ENCODE measurements at places on chromosomes 5 and 9.

DNA sequence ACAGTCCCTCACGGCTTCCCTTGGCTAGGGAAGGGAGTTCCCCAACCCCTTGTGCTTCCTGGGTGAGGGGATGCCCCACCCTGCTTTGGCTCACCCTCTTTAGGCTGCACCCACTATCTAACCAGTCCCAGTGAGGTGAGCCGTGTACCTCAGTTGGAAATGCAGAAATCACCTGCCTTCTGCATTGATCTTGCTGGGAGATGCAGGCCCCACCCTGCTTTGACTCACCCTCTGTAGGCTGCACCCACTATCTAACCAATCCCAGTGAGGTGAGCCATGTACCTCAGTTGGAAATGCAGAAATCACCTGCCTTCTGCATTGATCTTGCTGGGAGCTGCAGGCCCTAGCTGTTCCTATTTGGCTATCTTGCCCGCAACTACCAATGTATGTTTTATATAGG, 44.7 kb downstream of the CCL28 start:
- DNase-seq: no peak

GRCh38 chr5:66143473-66144073, 527 bp upstream of the SREK1 start:
- no peak for DNase-seq

DNA sequence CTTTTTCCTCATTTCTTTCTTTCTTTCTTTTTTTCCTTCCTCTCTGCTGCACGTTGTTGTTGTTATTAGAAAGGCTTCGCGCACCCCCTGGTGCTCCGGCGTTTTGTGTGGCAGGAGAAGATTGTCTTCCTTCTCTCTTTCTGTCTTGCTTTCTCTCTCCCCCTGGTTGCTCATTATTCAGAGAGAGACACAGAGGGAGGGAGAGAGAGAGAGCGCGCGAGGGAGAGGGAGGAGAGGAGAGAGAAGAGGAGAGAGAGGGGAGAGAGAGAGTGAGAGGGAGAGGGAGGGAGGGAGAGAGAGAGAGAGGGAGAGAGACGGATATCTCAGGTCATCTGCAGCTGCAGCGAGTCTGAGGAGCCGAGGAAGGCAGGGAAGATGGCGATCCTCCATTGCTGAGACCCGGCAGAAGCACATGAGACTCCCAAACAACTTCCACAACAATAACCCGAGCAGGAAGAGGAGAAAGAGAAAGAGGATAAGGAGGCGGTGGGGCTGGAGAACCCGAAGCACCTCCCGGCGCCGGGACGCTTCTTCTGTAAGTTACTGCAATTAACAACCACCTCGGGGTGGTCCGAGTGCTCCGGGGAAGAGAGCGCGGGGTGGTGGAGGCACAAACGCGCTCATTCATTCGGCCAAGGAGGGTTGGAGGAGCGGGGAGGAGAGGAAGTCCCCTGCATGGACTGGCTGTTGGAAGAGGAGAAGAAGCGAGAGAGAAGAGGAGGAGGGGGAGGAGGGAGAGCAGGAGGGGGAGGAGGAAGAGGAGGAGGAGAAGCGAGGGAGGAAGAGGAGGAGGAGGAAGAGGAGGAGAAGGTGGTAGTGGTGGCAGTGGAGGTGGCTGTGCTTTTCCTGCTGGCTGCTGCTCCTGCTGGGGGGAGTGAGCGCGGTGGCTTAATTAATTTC, at the start of gene ZNF462:
TSS of gene ZNF462 (plus strand) at position 346 of the 900 bp plus-strand sequence. CDS start 60,218 bp downstream, outside the sequence.
- DNase-seq: peak; percentile 45

DNA sequence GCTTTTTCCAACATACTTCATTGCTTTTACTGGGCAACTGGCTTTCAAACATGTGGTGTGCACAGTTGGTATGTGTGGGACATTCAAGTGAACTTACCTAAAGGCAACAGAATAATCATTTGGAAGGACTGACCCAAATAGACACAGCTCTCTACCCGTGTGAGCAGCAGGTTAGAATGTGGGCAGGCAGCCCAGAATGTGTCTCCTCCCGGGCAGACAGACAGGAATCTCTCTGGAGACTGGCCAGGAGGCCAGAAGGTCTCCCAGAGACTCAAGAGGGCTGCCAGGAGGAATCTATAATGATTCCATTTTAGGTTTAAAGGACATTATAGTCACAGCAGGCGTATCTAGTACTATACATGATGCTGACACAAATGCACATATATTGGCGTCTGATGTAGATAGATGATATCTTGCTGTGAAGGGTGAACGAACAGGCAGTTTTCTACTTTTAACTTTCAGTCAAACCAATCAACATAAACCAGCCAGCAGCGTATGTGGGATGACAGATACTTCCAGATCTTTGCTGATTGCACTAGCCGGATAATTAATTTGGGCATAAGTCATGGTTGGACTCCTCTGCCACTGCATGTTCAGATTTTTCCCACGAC, 297.4 kb upstream of the ZNF608 start:
- DNase-seq: no peak

DNA sequence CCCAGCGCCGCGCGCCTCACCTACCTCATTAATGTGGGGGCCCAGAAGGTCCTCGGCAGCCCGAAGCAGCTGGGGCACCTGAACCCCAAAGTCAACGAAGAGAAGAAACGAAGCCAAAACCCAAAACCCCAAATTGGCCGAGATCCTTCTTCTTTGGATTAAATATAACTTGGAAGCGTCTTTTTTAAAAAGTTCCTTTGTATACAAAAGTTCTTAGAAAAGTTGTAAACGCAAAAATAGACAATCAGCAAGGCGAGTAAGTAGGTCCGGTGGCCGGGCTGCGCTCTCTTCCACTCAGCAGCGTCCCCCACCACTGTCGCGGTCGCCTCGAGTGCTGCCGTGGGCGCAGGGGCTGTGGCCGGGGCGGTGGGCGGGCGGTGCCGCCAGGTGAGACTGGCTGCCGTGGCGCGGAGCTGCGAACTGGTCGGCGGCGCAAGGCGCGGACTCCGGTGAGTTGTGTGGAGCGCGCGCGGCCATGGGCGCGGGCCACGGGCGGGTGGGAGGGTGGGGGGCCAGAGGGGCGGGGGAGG, 360 bp downstream of the KLF4 start:
- no peak for DNase-seq

- DNase-seq: no peak
Measured at GRCh38 chr9:9214066-9214465, 1398.7 kb downstream of the PTPRD start.

- DNase-seq: no peak
Measured at GRCh38 chr9:129626625-129627284, 792 bp downstream of the NTMT1 start.

DNA sequence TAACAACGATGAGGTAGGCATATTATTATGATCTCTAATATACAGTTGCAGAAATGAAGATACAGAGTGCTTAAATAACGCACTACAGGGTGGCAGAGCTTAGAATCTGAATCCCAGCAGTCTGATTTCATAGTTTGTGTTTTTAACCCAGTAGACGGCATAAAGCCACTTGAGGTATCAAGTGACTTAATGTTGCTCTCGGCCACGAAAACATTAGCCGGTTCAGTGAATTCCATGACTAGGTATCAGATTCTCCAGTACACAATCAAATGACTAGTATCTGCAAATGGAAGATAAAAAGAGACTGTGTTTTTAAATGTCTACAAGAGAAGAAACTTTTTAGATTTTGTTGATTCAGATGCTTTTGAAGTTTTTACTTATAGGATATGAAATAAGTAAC, 24.8 kb downstream of the SMC2 start:
- DNase-seq: no peak

DNA sequence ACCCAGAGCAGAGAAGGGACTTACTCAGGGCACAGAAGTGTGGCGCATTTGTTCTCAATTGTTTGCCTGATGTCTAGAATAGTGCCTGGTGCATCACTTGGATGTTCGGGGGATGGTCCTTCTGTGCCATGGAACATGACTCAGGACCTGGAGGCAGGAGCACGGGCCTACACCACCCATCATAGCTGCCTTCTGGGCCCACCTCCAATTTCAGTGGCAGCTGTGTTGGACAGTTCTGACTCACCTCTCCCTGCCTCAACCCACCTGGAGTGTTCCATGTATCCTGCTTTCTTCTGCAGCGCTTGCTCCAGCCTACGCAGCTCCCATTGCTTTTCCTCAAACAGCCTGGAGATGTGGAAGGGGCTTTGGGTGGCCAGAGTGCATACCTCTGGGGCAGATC, 12.5 kb upstream of the CXCL14 start:
- DNase-seq: no peak

DNA sequence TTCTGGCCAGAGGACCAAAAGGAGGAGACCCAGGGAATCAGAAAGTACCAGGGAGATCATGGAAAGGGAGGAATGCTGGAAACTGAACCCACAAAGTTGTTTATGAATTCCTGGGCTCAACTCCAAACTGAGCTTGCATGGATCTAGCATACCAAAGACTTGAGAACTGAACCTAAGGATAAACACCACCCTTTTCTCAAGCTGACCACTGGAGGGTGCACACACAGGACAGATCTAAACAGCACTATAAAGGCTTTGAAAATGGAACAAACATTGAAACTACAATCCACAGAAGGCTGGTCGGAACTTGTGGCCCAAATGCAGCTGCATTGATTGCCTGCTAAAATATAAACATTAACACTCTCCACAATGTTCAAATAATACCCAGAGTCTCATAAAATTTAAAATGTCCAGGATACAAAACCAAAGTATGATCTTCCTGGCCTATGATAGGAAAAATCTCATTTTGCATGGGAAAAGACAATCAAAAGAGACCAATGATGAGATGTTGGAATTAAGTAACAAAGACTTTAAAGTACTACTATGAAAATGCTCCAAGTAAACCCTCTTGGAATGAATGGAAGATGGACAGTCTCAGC, 15.6 kb upstream of the IRF1 start:
- DNase-seq: no peak

- no peak for DNase-seq
Measured at GRCh38 chr5:137630216-137630971, 105.5 kb downstream of the KLHL3 start.

All from posterior cingulate gyrus (tissue), 11 donors.